ENCODE measurements at places on chromosomes 7 and 10.

GRCh38 chr7:134255814-134256213 is 60.9 kb downstream of the SLC35B4 start:
- no peak for DNase-seq

GRCh38 chr10:5828725-5829124 is 15.5 kb upstream of the GDI2 start:
- DNase-seq = no peak

GRCh38 chr10:71750986-71751385 is 22.3 kb downstream of the VSIR start:
- no peak for DNase-seq

DNA sequence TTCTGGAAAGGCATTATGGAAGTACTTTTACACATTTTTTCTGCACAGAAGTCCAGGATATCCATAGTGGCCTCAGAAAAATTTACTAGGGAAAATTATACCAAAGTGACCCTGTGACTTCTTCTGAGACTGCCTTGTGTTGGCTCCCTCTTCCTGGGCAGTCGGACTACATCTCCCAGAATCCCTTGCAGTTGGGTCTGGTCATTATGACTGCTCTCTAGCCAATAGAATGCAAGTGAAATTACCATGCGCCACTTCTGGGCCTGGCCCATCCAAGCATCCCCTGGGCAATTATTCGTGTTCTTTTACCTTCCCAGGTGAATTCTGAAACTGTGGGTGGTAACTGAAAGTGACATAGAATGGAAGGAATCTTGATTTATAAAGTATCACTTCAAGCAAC is 430.9 kb downstream of the ACTR3B start:
- no peak for DNase-seq
